Umbilical cord (tissue), 2 donors: ENCODE measurements at places on chromosomes 2 and 18. TPM values are rescaled to one million over a fixed set of nuclear protein-coding genes. Genes with fewer than 3 reads are reported as not detected.
A peak's percentile ranks its signal among the peaks of the same experiment; 100 is the strongest.

HAUS1 gene
- total RNA-seq, result 63.6 TPM

DNA sequence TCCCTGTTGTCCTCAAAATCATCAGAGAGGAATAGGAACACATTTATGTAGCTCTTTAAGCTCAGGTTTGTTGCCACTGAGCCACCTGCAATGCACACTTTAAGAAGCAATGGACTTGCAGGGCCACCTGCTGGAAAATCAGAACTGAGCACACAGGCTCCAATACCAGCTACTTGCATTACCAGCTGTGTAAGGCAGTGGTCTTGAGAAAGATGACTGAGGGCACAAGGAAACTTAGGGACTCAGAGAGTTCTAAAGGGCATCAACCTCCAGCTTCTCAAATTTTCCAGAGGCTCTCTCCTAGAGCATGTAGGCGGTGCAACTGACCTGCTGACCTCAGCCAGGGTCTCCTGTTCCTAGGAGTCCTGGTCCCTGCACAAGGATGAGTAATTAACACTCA is 2.5 kb upstream of the CNDP2 start:
- peak; percentile 67 for DNase-seq

- DNase-seq, result no peak
Observed at GRCh38 chr2:99430614-99431291, 59.1 kb downstream of the REV1 start.

C2orf74 gene
- total RNA-seq, result not detected

DNA sequence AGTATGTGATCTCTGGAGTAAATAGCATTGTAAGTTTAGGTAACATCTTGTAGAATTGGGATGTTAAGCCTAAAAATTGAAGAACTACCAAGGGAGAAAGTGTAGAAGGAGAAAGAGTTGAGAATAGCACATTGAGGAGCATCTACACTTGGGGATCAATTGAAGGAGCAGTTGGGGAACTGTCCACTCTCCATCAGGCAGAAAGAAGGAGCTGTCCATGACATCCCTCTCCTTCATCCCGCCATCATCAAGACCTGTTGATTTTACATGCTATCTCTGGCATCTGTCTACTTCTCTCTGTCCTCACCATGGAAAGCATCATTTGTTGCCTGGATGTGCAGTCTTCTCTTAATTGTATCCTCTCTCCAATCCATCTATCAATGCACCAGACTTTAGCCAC is 87.8 kb downstream of the CCDC141 start:
- no peak for DNase-seq

WIPF1 gene
- total RNA-seq, result 21.2 TPM

RAB12 gene
- total RNA-seq, result 78.5 TPM

UGT1A4 gene
- total RNA-seq, result not detected

BOK gene
- total RNA-seq, result 37.8 TPM

DNA sequence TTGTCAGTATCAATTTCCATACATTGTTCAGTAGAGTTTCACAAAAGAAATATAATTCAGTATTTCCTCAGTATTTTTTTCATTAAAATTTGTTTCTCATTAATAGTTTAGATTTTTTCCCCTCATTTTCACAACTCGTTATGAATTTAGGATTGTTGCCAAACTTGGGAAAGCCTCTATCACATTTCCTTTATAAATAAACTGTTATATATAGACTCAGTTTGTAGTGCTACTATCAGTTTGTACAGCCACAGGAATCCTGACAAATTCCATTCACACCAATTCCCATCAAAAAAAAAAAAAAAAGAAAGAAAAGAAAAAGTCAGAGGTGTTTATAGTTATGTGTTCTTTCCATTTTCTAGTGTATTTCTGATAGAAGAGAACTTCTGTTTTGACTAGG is 123.3 kb upstream of the DCC start:
- DNase-seq, result no peak

SCTR gene
- 1.9 TPM for total RNA-seq

POTEE gene
- 0.72 TPM for total RNA-seq

LAMA1 gene
- total RNA-seq, result 8.4 TPM

- DNase-seq, result peak; percentile 15
Observed at GRCh38 chr2:24871852-24872333, 48.1 kb downstream of the ADCY3 start.

GRCh38 chr2:84816426-84817026 is 64.4 kb downstream of the TRABD2A start:
- DNase-seq, result no peak

CHRND gene
- 1.7 TPM for total RNA-seq

GCG gene
- 2.4 TPM for total RNA-seq

SGPP2 gene
- total RNA-seq, result 1.2 TPM

DNA sequence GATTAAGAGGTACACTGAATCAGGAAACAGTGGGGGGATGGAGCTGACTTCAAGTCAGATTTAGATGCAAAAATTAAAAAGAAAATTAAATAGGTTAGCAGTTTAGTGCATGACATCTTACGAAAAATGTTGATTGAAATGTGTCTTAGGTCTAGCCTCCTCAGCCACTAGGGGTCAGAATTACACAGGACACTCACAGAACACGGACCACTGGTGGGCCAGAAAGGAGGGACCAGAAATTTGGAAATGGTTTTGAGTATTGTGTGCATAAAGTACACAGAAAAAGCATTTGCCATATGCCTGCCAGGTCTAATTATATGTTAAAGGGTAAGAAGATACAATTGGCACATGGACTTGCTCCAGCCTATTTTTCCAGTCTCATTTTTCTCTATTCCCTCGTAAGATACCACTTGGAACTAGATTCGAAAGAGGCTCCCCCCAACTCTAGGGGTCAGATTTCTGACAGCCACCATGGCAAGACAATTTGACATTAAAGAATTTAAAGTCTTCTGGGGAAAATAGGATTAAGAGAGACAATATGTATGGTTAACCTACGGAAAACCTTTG is 550.2 kb upstream of the SETBP1 start:
- DNase-seq, result peak; percentile 18

NYAP2 gene
- total RNA-seq, result 0.96 TPM

ACVR2A gene
- total RNA-seq, result 118 TPM

GRCh38 chr2:237532160-237532559 is 34.2 kb upstream of the PRLH start:
- peak; percentile 14 for DNase-seq

DNA sequence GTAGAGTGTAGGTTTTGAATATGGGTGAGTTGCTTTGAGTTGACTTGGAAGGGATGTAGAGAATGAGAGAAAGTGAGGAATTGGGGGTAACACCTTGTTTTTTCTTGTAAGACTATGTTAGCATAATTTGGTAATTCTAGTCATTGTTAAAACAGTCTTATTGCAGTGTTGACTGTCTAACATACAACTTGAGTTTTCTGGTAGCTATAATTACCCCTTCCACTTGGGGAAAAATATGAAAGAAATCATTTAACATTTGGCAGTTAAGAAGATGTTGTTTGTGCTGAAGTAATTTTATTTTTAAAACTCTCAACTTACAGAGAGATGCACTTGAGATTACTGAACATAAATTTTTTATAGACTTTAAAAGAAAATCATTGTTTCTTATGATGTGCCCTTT is 108.2 kb downstream of the COMMD1 start:
- no peak for DNase-seq
